ENCODE measurements at places on chromosomes 16 and 17.

GRCh38 chr17:50774225-50774803 is 7.0 kb upstream of the ANKRD40CL start:
- no peak for DNase-seq

GRCh38 chr17:78672005-78672404 is 94.8 kb upstream of the DNAH17 start:
- DNase-seq, result no peak

DNA sequence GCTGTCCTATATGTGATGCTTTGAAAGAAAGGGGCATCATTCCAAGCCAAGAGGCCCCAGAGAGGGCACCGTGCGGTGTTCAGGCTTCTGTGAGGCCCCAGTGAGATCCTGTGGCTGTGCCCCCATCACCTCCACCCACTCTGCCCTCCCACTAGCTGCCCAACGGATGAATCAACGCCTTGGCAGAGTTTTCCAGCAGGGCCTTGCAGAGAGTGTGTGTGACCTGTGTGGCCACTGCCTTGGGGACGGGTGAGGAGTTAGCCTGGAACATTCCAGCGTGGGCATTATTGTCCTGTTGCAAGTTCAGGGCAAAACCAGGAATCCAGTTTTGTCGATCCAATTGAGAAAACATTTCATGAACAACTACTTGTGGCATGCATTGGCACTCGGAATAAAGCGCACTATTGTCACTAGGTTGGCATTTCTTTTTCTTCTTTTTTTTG is 53.7 kb downstream of the SF3B3 start:
- DNase-seq, result no peak

GRCh38 chr17:74359916-74360315 is 1.8 kb downstream of the BTBD17 start:
- DNase-seq, result no peak

DNA sequence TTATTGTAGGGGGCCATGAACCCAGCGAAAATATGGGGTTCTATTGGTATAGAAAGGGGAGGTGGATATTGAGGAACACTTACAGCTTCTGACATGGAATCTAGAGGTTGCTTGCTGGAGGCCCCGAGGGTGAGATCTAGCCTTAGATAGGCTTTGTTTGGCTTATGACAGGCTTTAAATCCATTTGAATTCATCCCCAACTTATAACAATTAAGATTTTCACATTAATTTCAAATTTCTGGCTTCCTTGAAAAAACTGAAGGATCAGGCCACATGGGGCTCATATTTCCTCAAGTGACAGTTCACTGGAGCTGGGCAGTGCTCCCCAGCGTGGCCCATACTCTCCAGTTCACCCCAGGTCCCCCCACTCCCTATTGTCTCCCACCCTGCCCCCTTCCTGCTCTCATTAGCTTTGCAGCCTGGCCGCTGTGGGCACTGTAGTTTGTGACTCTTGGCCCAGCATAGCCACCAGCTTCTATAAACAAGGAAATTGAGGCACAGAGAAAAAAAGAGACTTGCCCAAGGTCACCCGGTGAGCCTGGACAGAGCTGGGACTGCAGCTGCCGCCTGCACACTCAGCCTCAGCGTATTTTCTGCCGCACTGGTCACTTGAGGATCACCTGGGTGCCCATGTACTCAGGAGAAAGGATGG is 19.8 kb upstream of the ADGRG1 start:
- no peak for DNase-seq

DNA sequence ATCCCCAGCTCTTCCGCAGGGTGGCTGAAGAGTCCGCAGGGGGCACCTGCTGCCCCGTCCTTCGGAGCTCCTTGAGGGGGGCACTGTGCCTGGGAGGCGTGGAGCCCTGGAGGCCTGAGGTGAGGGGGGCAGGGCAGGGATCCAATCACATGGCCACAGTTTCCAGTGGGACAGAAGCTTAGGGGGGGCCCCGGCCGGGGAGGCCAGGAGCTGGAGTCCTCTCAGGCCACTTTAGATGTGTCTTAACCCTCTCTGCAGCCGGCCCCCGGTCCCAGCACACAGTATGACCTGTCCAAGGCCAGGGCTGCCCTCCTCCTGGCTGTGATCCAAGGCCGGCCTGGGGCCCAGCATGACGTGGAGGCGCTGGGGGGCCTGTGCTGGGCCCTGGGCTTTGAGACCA is 10.8 kb downstream of the ZNF213 start:
- DNase-seq, result no peak
